COR-L47 (cell line): ENCODE measurements at places on chromosomes 7 and 10.
A peak's percentile ranks its signal among the peaks of the same experiment; 100 is the strongest.

GRCh38 chr10:99358101-99358500 lies 28.9 kb downstream of the CNNM1 start:
- no peak for DNase-seq

DNA sequence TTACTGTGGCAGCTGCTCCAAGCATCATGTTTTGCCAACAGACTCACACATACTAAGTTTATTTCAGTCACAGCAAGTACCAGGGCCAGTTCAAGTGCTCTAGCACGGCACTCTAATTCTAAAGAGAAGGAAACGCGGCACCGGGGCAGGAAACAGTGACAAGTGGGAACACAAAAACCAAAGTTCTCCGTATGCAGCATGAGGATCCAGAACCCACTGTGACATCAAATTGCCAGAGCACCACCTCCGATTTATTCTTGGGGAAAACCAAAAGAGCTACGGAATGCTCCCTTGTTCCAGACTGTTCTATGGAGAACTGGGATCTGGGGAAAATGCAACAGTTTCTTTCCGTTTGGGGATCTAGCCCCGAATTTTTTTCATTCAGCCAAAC lies 448 bp upstream of the PTER start:
- DNase-seq, result no peak

GRCh38 chr7:100469227-100470044 lies 5.4 kb upstream of the SPACDR start:
- DNase-seq, result peak; percentile 80

DNA sequence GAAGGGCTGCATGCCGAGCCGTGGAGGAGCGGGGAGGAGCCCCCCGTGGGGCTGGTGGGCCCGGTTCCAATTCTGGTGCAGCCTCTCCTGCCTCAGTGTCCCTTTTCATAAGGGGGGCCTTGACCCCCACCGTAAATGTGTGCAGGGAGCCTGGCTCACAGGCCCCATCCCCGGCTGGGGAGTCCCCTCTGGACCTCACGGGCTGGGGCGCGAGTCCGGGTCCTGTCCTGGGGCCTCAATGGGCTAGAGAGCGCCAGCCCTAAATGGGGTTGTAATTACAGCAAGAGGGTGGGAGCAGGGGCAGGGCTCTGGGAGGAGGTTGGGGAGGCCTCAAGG lies 203.0 kb downstream of the ELFN1 start:
- DNase-seq, result no peak

DNA sequence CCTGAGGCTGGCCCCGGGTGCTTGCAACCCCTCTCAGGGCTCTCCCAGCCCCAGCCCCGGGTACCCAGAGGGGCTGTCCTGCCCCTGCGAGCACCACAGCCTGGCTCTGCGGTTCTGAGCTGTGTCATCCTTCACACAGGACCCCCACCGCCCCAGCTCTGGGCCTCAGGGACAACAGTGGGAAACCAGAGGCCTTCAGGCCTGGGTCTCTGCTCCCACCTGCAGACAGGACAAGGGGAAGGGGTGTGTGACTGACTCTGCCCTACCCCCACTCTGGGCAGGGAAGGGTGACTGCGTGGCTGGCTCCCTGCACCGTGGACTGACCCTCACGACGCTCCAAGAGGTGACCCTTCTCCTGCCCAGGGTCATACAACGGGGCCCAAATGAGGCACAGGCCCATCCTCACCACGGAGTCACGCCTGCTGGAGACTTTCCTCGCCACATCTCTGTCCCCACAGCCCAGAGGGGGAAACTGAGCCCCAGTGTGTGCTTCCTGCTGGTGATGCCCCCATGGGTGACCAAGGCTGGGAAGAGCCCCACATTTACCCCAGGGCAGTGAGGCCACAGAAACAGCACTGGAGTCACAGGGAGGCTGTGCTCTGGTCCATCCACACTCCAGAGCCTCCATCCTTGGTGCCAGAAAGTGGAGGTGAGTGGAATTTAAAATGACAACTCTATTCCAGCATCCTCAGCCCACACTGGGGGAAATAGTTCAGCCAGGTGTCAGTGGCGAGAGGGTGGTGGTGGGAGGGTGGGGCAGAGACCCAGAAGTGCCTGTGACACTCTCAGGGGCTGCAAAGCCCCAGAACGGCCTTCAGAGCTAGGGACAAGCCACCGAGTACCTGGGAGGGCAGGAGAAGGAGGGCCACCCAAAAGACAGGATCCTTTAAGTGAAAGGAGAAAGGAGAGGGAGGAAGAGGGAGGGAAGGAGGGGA lies 13.6 kb downstream of the CAMK2B start:
- DNase-seq, result no peak

DNA sequence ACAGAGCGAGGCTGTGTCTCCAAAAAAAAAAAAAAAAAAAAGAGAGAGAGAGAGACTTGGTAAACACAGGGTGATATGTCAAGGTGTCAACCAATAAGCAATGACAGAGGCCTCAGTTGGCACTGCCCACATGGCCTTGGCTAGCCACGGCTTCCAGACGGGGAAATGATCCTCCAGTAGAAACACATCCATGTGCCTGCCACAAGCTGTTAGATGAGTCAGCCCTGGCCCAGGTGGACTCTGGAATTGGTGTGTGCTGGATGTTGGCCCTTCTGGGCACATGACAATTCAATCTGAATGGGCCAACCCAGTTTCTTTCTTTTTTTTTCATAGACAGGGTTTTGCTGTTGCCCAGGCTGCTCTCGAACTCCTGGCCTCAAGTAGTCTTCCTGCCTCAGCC lies 13.7 kb downstream of the RFC2 start:
- DNase-seq, result no peak

- peak; percentile 43 for DNase-seq
Observed at GRCh38 chr7:143345428-143345900, 17.0 kb downstream of the FAM131B start.

GRCh38 chr10:103066141-103067098 lies 126.7 kb downstream of the NT5C2 start:
- DNase-seq, result no peak

GRCh38 chr7:94129443-94130140 lies 125.4 kb upstream of the BET1 start:
- no peak for DNase-seq

DNA sequence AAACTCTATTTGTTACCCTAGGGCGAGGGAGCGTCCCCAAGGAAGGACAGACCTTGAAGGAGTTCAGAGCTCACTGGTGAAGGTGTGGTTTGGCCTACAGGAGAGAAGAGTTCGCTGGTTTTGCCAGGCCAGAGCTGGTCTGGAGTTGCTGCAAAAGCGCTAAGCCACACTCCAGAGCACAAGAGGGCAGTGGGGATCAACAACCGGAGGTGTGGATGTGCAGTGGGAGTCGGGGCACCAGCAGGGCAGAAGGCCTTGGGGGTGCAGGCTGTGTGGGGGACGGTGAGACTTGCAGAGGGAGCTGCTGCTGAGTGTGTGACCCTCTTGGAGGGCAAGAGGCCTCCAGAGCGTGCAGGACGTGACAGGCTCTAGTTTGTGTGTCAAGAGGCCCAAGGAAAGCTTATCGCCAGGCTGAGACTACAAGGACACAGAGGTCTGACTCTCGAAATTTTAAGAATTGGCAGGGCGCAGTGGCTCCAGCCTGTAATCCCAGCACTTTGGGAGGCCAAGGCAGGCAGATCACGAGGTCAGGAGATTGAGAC lies 14.3 kb upstream of the CUL1 start:
- DNase-seq, result no peak

DNA sequence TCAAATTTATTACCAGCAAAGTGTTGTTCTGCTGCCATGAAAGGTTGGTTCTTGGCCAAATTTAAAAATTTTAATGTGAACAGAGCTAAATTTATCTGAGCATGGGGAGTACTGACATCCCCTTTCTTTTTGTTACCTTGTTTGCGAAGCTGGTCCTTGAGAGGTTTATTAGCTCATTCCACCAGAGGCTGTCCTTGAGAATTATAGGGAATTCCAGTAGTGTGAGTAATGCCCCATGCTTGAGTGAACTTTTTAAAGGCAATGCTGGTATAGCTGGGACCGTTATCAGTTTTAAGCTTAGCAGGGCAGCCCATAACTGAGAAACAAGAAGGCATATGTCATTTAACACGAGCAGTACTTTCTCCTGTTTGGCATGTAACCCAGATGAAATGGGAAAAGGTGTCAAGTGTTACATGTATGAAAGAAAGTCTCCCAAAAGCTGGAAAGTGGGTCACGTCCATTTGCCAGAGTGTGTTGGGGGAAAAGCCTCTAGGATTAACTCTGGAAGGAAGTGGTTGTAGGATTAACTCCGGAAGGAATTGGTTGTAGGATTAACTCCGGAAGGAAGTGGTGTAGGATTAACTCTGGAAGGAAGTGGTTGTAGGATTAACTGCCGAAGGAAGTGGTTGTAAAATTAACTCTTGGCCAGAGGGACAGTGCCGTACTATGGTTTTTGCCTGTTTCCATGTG lies 37.3 kb upstream of the AKR1C2 start:
- no peak for DNase-seq

DNA sequence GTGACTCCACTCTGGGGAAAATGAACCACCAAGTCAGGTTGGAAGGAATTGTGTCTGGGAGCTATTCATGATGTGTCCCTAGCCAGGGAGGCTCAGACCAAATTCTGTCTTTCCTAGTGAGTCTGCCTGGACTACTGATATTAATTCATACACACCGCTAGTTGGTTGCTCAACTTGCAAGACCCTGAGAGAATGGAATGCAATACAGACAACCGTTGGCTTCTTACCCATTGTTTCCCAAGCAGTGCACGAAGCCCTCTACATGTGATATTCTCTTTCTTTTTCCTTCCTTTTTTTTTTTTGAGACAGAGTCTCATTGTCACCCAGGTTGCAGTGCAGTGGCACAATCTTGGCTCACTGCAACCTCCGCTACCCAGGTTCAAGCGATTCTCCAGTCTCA lies 19.4 kb upstream of the SRGN start:
- no peak for DNase-seq

GRCh38 chr10:71740069-71740653 lies 20.6 kb upstream of the C10orf105 start:
- no peak for DNase-seq

DNA sequence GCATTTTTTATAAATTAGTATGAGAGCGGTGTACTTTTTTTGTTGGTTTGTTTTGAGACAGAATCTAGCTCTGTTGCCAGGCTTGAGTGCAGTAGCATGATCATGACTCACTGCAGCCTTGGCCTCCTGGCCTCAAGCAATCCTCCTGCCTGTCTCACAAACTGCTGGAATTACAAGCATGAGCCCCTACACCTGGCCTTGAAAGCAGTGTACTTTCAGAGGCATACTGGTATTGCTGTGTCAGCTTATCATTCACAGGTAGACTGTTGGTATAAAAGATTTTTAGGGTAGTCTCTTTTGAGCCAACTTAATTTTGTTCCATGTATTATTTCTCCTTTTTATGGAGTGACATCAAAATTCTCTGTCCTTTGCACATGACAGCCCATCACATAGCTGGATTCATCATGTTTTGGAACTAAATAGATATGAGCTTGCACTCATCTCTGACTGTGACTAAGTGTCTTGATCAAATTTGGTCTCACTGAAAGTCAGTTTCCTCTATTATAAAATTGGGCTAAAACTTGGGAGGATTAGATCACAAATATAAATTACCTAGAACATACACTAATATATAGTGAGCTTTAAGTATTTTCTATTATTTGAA lies 12.4 kb downstream of the GNAT3 start:
- no peak for DNase-seq

DNA sequence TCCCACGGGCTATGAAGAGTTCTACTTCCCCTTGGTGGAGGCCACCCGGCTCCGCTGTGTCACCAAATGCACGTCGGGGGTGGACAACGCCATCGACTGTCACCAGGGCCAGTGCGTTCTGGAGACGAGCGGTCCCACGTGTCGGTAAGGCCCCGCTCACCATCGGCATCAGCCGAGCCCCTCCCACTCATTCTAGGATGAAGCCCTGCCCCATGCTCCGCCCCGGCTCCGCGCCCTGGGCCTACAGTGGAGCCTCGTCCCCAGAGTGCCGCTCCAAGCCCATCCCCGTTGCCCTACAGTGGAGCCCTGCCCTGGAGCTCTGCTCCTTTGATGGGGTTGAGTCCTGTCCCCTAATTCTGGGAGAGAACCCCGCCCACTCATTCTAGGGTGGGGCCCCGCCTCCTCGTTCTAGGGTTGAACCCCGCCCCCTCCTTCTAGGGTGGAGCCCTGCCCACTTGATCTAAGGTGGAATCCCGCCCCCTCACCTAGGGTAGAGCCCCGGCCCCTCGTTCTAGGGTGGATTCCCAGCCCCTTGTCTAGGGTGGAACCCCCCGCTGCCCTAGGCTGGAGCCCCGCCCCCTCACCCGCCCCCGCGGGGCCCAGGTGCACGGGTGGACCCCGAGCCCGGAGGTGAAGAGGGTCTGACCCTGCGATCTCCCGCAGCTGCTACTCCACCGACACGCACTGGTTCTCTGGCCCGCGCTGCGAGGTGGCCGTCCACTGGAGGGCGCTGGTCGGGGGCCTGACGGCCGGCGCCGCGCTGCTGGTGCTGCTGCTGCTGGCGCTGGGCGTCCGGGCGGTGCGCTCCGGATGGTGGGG lies 3.4 kb upstream of the MUC12 start:
- no peak for DNase-seq

- no peak for DNase-seq
Observed at GRCh38 chr10:105650306-105650705, 1009.2 kb downstream of the SORCS3 start.

GRCh38 chr7:68678196-68678595 lies 920.1 kb upstream of the AUTS2 start:
- DNase-seq, result no peak

- DNase-seq, result no peak
Observed at GRCh38 chr7:5692112-5692844, 89.2 kb downstream of the RNF216 start.

- no peak for DNase-seq
Observed at GRCh38 chr7:17340655-17341054, 42.2 kb downstream of the AHR start.

DNA sequence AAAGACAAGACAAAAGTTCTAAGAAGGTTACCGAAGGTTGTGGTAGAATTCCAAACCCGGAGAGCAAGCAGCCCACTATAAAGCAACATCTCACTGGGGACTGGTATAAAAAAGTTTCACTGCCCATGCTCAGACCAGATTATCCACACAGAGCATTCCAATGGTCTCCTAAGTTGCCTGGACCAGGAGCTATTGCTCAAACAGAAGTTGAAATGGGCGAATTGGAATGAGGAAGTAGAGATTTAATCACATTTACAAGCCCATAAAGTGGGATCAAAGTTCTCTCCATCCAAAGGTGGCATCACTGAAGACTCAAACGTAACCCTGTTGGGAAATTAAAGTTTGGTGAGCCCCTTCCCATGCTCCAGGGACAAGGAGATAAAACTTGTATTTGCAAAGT lies 19.8 kb downstream of the OR2F1 start:
- DNase-seq, result no peak

DNA sequence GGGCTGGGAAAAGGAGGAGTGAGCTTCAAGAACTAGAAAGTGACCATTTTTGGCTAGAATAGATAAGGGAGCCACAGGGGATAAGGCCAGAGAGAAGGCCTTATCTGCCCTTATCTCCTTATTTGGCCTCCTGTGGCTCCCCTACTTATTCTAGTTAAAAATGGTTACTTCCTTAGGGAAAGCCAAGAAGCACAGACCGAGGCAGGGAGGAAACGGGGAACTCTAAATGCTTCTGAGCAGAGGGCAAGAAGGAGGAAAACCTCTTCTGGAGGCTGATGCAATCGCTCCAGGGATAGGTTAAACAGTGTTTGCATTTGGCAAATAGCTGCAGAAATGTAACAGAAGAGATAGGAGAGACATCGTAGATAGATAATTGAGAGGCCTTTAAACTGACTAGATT lies 18.6 kb downstream of the NRP1 start:
- no peak for DNase-seq
